ENCODE measurements at places on chromosomes 4 and X. TPM values are rescaled to one million over a fixed set of nuclear protein-coding genes. Genes with fewer than 3 reads are reported as not detected.

TCEAL1 gene
- 25.2 TPM for total RNA-seq

NONO gene
- 499 TPM for total RNA-seq

PRSS12 gene
- total RNA-seq = 9.6 TPM

GRCh38 chrX:145609951-145610511 is 207.6 kb upstream of the SLITRK2 start:
- H3K4me1 ChIP-seq = no peaks in the 10 kb centered on the region
- H3K27me3 ChIP-seq = no peaks in the 10 kb centered on the region
- no peak overlapping the region for H3K4me3 ChIP-seq
- peak; percentile 41 for DNase-seq
- H3K36me3 ChIP-seq = no peaks in the 10 kb centered on the region

GRCh38 chr4:15781427-15782095 is 3.4 kb downstream of the CD38 start:
- no peaks in the 10 kb centered on the region for H3K27me3 ChIP-seq
- H3K4me3 ChIP-seq = no peak overlapping the region
- H3K27ac ChIP-seq = no peak overlapping the region
- H3K4me1 ChIP-seq = no peaks in the 10 kb centered on the region
- no peaks in the 10 kb centered on the region for H3K36me3 ChIP-seq
- no peak for DNase-seq

GRCh38 chrX:95995583-95995982 is 689.1 kb upstream of the DIAPH2 start:
- no peak overlapping the region for H3K4me3 ChIP-seq
- no peak overlapping the region for H3K27ac ChIP-seq
- H3K4me1 ChIP-seq = no peaks in the 10 kb centered on the region
- no peaks in the 10 kb centered on the region for H3K36me3 ChIP-seq
- no peaks in the 10 kb centered on the region for H3K27me3 ChIP-seq
- no peak for DNase-seq

- no peaks in the 10 kb centered on the region for H3K27me3 ChIP-seq
- no peak overlapping the region for H3K4me3 ChIP-seq
- no peak overlapping the region for H3K27ac ChIP-seq
- no peak for DNase-seq
- H3K4me1 ChIP-seq = peaks cover 22% of the 10 kb centered on the region
Measured at GRCh38 chr4:152990471-152991131, 54.5 kb downstream of the FHDC1 start.

- no peak for DNase-seq
- no peaks in the 10 kb centered on the region for H3K27me3 ChIP-seq
- peaks cover 5% of the 10 kb centered on the region for H3K36me3 ChIP-seq
- H3K4me3 ChIP-seq = no peak overlapping the region
Measured at GRCh38 chr4:99043346-99043745, 45.2 kb downstream of the ADH5 start.

DNA sequence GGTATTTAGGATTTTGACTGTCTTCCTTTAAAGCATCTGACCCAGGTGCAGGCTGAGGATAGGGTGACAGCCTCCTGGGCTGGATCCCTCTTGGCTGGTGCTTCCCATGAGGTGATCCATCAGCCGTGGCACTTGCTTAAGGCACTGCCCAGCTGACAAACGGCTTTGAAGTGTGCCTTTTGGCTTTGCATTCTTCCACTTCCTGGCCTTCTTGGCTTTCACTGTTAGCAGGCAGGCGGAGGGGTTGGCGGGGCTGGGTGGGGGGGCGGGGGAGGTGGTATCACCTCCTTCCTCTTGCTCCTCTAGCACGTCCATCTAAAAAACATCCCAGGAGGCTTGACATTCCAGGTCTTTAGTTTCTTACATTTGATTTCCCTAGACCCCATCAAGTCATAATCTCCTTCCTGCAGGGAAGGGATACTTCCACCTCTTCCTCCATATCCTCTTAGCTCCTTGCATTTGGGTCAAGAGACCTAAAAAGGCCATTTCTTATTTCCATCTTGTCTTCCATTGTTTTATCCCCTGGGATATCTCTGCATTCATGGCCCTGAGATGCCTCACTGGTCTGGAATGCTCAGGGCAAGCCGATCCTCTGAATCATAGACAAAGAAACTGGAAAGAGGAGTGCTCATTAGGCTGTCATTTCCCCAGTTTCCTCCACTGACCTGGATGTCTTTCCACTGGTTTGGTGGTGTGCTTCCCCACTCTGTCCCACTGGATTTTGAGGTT is 11.3 kb upstream of the APLN start:
- peak; percentile 69 for DNase-seq
- H3K27me3 ChIP-seq = no peaks in the 10 kb centered on the region
- no peaks in the 10 kb centered on the region for H3K36me3 ChIP-seq

DNA sequence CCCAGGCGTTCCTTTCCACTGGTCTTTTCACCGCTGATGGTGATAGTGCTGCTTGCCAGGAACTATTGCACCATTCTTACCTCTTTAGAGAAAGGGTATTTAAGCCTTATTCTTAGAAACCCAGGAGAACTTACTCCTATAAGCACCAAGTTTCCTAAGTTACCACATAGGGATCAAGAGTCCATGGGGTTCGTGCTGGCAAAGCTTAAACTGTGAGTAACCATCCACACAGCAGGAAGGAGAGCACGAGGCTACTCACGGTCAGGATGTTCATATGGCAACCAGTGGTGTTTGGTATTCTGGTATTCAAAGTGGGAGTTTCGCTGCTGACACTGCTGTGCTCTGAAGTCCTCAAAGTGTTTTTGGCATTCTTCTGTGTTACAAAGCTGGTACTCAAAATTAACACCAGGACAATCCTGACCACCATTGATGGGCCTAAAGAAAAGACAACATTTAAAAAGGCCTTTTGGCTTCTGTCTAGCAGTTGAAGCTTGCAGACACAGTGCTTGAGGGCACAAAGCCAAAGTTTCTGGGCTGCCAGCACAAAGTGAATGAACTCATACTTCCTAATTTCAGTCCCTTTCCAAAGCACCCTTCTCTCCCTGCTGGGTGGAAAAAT is 256.9 kb downstream of the ADAMTS3 start:
- peak overlapping the region; percentile 44 for H3K27ac ChIP-seq
- peaks cover 20% of the 10 kb centered on the region for H3K4me1 ChIP-seq
- no peak overlapping the region for H3K4me3 ChIP-seq
- no peaks in the 10 kb centered on the region for H3K27me3 ChIP-seq
- DNase-seq = peak; percentile 83
